ENCODE measurements at places on chromosomes 13 and 19. TPM values are rescaled to one million over a fixed set of nuclear protein-coding genes. Genes with fewer than 3 reads are reported as not detected.

Gene ANGPTL8
- total RNA-seq, result 4.5 TPM

Gene ZNF667
- 3.4 TPM for total RNA-seq

Gene GPR12
- total RNA-seq, result not detected

Gene CFD
- 1,010 TPM for total RNA-seq

Gene PRSS57
- not detected for total RNA-seq

Gene SOX21
- not detected for total RNA-seq

Gene VRK3
- total RNA-seq, result 27.5 TPM

Gene RFPL4AL1
- total RNA-seq, result not detected

Gene SIGLEC12
- 1.9 TPM for total RNA-seq

Gene PCSK4
- total RNA-seq, result 0.96 TPM

Gene ADM5
- 1.3 TPM for total RNA-seq

Gene FCHO1
- total RNA-seq, result 2.6 TPM
